ENCODE measurements at places on chromosomes 5 and 9. TPM values are rescaled to one million over a fixed set of nuclear protein-coding genes. Genes with fewer than 3 reads are reported as not detected.

The GGTA1 gene
- total RNA-seq, result not detected

- no peak for DNase-seq
These were observed 11.2 kb upstream of the ZSWIM6 start for GRCh38 chr5:61320860-61321259.

DNA sequence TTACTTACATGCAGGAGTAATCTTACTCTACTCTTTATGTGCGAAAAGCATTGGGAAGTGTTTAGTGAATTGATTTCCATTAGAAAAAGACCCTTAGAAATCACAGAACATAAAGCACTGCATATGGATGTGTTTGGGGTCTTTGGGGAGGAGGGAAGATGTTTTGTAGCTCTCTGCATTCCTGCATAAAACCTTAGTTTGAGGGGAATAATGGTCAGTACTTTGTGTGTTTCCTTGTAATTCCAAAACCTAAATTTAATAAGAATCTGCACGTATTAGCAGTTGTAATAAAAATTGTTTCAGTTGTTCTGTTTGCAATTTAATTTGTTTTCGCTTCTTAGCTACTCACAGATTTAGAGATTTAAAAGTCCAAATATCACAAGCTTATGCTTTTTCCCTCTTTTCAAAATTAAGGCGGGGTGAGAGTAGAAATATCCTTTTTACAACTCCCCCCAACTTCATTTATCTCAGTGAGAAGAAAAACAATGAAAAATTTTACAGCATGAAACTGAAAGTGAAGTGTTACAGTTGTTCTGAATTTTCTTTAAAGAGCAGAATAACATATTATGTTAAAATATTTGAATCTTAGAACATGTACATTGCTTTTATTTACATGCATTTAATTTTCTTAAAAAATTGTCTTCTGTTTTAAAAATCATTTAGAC is 143.8 kb downstream of the SMARCA2 start:
- no peak for DNase-seq

- DNase-seq, result no peak
These were observed 246.9 kb upstream of the ZNF462 start for GRCh38 chr9:106616026-106616425.

- DNase-seq, result no peak
These were observed 122.0 kb downstream of the PPP2R2B start for GRCh38 chr5:146756546-146756945.

- no peak for DNase-seq
These were observed 139.1 kb upstream of the PPP2R2B start for GRCh38 chr5:147017621-147018020.

The GAS1 gene
- total RNA-seq, result not detected

DNA sequence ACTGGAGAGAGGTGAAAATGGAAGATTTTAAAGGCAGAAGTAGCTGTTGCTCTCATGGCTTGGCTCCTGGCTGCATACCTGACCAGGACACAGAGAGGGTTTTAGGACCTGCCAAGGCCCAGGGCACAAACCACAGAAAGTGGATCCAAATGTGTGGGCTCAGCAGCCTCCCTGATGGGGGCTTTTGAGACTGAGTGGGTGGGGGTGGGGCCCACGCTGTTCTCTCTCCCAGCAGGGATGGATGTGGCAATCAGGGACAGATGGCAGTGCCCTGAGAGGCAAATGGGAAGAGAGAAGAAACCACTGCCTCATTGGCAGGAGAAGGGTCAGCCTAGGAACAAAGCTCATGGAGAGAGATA is 34.9 kb upstream of the TIFAB start:
- DNase-seq, result no peak

The C1QTNF3 gene
- 4.2 TPM for total RNA-seq

Data from OCI-LY7 (cell line).